Cortex of kidney (tissue), 1 donor: ENCODE measurements at places on chromosomes 12 and 14.

DNA sequence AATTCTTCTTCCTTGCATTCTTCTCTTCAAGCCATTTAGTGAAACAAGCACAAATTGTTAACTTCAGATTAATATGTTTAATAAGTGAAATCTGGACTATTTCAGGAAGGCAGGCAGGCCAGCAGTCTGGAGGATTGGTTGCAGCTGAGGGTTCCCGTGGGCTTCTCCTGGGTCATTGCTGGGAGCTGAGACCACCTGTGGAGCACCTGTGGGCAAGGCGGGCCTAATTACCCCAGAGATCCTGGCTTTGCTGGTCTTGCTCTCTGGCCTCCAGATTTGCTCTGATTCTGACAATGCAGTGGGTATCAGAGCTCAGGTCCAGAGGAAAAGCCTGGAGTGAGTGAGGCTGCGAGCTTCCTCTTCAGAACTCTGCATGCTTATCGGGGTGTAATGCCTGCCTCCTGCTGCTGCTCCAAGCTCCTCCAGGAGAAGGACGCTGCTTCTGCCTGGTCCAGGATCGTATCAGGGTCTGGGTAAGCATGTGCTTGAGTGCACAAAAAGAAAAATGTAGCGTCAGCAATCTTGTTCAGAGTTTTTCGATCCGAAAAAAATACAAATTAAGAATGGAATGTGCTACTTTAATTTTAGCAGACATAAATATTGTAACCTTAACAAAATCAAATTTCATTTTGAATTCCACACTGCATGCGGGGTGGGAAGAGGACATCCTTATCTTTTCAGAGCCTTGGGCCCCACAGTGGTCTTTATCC is 93.8 kb downstream of the TMEM30B start:
- no peak for DNase-seq

- no peak for DNase-seq
Observed at GRCh38 chr14:68147303-68147702, 327.7 kb downstream of the RAD51B start.

GRCh38 chr12:117486840-117487659 is 125.6 kb upstream of the NOS1 start:
- no peak for DNase-seq

- no peak for DNase-seq
Observed at GRCh38 chr12:15627995-15628945, 160.9 kb downstream of the EPS8 start.

GRCh38 chr14:63241096-63241495 is 36.9 kb downstream of the RHOJ start:
- DNase-seq: no peak

- no peak for DNase-seq
Observed at GRCh38 chr14:71380271-71380670, 473.0 kb downstream of the PCNX1 start.

GRCh38 chr12:132352896-132353800 is 23.8 kb upstream of the GALNT9 start:
- DNase-seq: no peak

DNA sequence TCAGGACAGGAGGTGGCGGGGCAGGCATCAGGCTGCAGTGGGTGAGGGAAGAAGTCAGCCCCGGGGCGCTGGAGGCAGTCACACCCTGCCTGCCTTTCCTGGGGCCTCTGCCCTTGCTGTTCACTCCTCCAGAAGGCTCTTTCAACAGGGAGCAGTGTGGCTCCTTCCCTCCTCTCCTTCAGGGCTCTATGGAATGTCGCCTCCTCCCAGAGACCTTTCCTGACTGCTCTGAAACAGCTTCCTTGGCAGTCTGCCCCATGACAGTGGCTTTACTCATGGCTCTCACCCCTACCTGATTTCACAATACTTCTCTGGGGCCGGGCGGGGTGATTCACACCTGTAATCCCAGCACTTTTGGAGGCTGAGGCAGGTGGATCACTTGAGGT is 7.1 kb downstream of the RHOF start:
- no peak for DNase-seq

GRCh38 chr14:43359317-43359716 is 1147.8 kb downstream of the FSCB start:
- DNase-seq: no peak

GRCh38 chr14:72810201-72810600 is 83.7 kb downstream of the DPF3 start:
- no peak for DNase-seq

- DNase-seq: no peak
Observed at GRCh38 chr14:44453433-44454171, 53.5 kb downstream of the FSCB start.

- no peak for DNase-seq
Observed at GRCh38 chr12:54300732-54301427, at the start of gene NFE2. TSS of gene NFE2 (minus strand) at chr12:54301015. CDS start at chr12:54295248, 5,767 bp downstream.

DNA sequence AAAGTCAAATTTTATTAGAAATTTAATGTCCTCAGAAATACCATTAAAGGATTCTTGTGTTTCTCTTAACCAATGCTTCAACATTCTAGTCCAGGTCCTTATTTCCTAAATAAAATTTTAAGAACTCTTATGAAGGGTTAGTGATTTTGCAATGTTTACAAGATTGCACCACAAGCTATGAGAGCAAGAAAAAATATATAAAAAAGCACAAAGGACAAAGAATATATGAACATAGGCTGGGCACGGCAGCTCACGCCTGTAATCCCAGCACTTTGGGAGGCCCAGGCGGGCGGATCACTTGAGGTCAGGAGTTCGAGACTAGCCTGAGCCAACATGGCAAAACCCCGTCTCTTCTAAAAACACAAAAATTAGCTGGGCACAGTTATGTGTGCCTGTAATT is 7.7 kb downstream of the RACGAP1 start:
- no peak for DNase-seq

GRCh38 chr12:72610854-72611358 is 338.7 kb downstream of the TRHDE start:
- no peak for DNase-seq

DNA sequence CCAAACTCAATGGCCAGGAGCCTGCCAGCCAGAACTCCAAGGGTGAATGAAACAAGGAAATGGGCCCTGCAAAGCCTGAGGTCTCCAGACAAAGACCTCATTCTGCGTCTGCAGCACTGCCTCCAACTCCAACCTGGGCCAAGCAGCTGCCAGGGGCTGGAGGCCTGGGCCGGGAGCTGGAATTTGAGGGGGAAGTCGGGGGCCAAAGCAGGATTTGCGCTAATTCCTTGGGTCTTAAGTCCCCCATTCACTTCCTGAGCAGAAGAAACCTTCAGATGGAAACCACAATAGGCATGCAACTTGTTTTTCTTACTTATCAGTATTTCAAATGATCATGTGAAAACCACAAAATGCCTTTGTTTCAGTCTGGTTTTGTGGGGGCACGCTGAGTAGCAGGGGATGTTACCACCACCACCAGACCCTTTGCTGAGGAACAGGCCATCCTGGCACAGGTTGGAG is 23.0 kb upstream of the TC2N start:
- no peak for DNase-seq

DNA sequence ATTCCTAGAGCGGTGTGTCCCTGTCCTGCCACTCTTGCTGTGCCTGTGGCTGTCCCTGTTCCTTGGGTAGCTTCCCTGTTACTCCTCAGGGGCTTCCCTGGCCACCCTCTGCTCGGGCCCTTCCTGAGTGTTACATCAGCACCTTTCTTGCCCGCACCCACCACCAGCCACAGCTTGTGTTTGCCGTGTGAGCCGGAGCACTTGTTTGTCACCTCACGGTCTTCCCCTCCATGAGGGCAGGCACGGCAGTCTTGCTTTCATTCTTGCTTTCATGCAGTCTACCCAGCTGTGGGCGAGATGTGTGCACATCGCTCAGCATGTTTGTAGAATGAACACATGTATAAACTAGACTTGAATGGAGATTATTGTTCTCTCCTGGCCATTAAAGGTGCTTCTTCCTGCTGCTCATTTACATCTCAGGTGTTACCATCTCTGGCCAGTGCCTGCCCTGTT is 42.0 kb downstream of the TRAF3 start:
- no peak for DNase-seq

GRCh38 chr14:51604073-51604472 is 47.6 kb upstream of the FRMD6 start:
- DNase-seq: no peak
